ENCODE measurements at places on chromosomes 3 and 15. TPM values are rescaled to one million over a fixed set of nuclear protein-coding genes. Genes with fewer than 3 reads are reported as not detected.

The AMT gene
- total RNA-seq, result 4.4 TPM

The LRRIQ4 gene
- total RNA-seq, result not detected

The ALDH1A3 gene
- total RNA-seq, result 213 TPM

The TAMM41 gene
- total RNA-seq, result 3.5 TPM

The SNRPA1 gene
- total RNA-seq, result 6.4 TPM

The PLA2G4E gene
- total RNA-seq, result not detected

The SLC12A8 gene
- 2.8 TPM for total RNA-seq

The CAPN3 gene
- total RNA-seq, result 1.7 TPM

The FBXW12 gene
- not detected for total RNA-seq

The NR2F2 gene
- total RNA-seq, result 13.2 TPM

The GP5 gene
- total RNA-seq, result under 0.01 TPM

The SHC4 gene
- 4.2 TPM for total RNA-seq
